Vein endothelial cell (primary cell): ENCODE measurements at places on chromosomes 12 and 14. TPM values are rescaled to one million over a fixed set of nuclear protein-coding genes. Genes with fewer than 3 reads are reported as not detected.

Gene NRL
- 0.98 and 1.1 TPM in 2 replicates for total RNA-seq

Gene ACOT6
- 0.29 TPM in 1 of 2 replicates, not detected in the other for total RNA-seq

Gene TAC3
- total RNA-seq = not detected in 2 replicates

Gene LRP1-AS
- not detected in 2 replicates for total RNA-seq

Gene RDH11
- 73.8 and 94.1 TPM in 2 replicates for total RNA-seq

Gene ZFHX2
- total RNA-seq = 0.57 and 0.65 TPM in 2 replicates

Gene PLEKHG7
- total RNA-seq = not detected in 2 replicates

Gene ATL1
- total RNA-seq = 1.3 and 1.6 TPM in 2 replicates

Gene TMEM179
- 0.65 TPM in 1 of 2 replicates, not detected in the other for total RNA-seq

Gene RFX4
- not detected in 2 replicates for total RNA-seq

Gene SPATS2
- 50.6 and 61.0 TPM in 2 replicates for total RNA-seq

Gene CCDC196
- not detected in 2 replicates for total RNA-seq

Gene GPR132
- not detected in 2 replicates for total RNA-seq

Gene DBX2
- not detected in 2 replicates for total RNA-seq

Gene PGF
- total RNA-seq = 320 and 421 TPM in 2 replicates

Gene DNAI7
- total RNA-seq = not detected in 2 replicates

Gene EFS
- not detected in 2 replicates for total RNA-seq

Gene BORCS5
- 6.8 and 9.5 TPM in 2 replicates for total RNA-seq

Gene B4GALNT1
- not detected in 2 replicates for total RNA-seq

Gene IAPP
- not detected in 2 replicates for total RNA-seq

Gene CATSPERB
- not detected in 2 replicates for total RNA-seq
